ENCODE measurements at places on chromosomes 5 and 9.

DNA sequence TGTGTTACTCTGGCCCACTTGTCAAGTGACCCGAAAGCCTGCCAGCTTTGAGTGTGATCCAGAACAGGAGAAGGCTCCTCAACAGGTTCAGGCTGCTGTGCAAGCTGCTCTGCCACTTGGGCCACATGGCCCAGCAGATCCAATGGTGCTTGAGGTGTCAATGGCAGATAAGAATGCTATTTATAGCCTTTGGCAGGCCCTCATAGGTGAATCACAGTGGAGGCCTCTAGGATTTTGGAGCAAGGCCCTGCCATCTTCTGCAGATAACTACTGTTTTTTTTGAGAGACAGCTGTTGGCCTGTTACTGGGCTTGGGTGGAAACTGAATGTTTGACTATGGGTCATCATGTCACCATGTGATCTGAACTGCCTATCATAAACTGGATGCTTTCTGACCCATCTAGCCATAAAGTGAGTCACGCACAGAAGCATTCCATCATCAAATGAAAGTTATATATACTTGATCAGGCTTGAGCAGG lies 180.8 kb downstream of the CARTPT start:
- no peak for DNase-seq

GRCh38 chr9:106962122-106962521 lies 99.2 kb downstream of the ZNF462 start:
- DNase-seq: no peak

GRCh38 chr5:34020726-34021125 lies 12.9 kb upstream of the AMACR start:
- DNase-seq: no peak

- DNase-seq: no peak
Measured at GRCh38 chr9:137245450-137246421, 4.6 kb downstream of the TUBB4B start.

DNA sequence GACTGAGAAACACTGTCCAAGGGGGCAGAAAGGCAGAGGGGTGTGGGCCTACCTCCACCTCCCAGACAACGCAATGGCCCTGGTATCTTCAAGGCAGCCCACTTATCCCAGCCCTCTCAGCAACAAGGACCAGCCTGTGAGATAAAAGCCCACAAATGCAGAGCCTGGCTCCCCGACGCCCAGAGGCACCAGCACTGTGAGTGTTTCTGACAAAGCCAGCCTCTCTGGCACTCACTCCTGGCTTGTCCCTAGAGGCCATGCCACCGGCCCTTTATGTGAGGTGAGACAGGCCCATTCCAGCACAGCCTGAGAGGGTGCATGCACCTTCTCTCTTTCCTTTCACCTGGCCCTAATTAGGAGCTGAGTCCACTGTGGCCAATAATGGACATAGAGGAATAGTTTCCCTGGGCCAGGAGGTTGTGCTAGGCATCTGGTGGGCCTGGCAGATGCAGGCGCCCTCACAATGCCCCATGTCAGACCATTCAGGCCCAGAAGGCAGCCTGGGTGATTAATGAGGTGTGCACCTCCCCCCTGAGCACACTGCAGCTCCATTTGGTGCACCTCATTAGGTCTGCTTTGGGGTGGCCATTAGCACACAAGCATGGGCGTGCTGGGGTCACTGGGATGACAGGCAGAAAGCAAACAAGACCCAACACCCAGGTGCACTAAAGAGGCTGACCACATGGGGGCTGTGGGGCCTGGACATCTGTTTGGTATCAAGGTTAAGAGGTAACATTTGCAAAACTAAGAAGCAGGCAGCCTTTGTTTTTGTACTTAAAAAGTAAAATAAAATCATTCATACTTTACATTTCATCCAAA lies 176.0 kb downstream of the MED10 start:
- DNase-seq: no peak

GRCh38 chr5:68762201-68762600 lies 331.6 kb upstream of the SLC30A5 start:
- no peak for DNase-seq

DNA sequence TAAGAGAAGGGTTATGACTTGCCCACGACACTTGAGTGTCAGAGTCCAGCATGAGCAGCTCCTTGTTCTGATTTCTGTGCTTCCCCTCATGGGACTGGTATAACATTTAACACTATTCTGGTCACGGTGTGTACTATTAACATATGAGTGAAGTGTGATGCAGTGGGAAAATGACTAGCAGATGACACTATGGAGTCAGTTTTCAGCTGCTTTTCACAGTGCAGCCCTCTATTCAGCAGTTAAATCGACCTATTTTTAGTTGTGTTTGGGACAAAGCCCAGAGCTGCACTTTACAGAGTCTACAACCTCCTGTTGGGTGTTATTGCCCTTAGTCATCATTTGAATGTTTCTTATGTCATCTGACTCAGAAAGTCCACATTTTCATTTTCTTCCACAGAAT lies 59.1 kb downstream of the CHSY3 start:
- DNase-seq: no peak

GRCh38 chr9:103089357-103089756 lies 94.2 kb downstream of the CYLC2 start:
- DNase-seq: no peak

- no peak for DNase-seq
Measured at GRCh38 chr9:38079461-38080031, 10.5 kb upstream of the SHB start.

- no peak for DNase-seq
Measured at GRCh38 chr9:122016744-122017143, 76.4 kb downstream of the TTLL11 start.

GRCh38 chr9:95611354-95611753 lies 94.6 kb upstream of the PTCH1 start:
- no peak for DNase-seq

DNA sequence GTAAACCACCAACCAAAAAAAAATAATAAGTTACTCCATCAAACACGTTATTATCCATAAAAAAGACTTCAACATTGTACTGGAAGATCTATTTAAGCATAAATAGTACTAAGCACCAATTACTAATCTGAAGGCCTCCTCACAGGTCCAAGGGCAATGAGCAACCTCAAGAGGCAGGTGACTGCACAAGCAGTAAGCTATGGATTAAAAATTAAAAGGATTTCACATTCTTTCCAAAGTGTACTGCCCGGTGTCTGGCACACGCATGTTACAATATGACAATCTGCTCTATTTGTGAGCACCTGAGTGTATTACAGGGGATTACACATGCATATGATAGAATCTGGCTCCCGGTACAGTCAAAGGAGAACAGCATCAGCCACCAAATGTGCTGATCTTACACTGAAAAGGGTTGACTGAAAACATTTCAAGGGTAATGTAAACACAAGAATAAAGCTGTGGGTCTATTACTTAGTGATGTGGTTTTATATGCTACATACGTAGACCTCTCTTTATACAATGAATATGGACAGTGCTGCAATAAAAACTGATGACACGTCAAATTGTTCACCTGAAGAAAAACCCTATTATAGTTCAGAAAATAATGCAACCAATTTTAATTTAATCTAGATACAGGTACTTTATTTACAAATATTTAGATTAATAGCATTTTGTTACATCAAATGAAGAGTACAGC lies 22.8 kb downstream of the RAB14 start:
- DNase-seq: no peak

DNA sequence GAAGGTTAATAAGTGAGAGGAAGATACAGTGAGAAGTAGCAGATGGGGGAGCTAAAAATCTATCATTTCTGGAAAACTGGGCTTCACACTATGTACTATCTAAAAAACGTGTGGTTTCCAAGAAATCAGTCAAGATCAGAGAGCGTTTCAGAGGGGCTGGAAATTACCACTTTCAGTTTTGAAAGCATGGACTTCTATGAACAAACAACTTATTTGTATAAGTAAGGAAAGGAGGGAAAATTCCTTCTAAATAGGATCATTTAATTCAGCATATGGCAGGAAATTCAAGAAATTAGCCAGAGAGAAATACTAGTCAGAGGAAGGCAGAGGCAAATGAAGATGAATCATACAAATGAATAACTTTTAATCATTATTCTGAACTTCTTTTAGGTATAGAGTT lies 11.3 kb downstream of the TNC start:
- no peak for DNase-seq

- DNase-seq: no peak
Measured at GRCh38 chr9:87569008-87569509, 71.4 kb downstream of the DAPK1 start.

DNA sequence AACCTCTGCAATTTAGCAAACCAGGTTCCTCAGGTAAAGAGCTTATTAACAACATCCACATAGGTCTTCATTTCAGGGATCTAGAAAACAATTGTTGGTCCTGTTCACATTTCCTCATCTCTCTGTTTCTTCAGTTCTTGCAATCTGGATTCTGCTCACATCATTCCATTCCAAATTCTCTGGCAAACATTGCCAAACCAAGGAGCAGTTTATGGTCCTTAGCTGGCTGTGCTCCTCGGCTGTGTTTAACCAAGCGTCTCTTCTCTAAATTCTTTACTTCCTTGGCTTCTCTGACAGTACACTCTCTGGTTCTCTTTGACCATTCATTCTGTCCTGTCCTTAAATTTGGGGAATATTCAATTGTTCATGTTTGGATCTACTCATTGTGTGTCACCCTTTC lies 65.8 kb upstream of the RANBP3L start:
- DNase-seq: no peak

GRCh38 chr5:25963251-25964008 lies 1075.0 kb downstream of the CDH9 start:
- DNase-seq: no peak

GRCh38 chr5:10885026-10885425 lies 124.0 kb upstream of the DAP start:
- DNase-seq: no peak

DNA sequence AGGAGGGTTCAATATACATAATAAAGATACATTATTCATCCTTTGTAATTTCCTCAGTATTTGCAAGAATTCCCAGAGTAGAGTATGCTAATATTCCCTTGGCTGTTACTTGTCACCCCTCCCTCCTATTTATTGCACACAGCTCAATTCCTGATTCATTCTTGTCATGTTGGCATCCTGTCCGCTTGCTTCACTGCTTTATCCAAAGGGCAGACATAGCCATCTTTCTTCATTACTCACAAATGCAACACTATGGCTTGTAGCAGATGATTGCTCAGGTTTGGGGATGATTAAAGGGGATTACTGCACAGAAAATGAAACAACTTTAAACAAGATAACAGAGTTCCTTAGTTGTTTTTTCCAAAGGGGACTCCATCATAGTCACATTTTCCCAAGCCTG lies 1.2 kb upstream of the IL33 start:
- no peak for DNase-seq

DNA sequence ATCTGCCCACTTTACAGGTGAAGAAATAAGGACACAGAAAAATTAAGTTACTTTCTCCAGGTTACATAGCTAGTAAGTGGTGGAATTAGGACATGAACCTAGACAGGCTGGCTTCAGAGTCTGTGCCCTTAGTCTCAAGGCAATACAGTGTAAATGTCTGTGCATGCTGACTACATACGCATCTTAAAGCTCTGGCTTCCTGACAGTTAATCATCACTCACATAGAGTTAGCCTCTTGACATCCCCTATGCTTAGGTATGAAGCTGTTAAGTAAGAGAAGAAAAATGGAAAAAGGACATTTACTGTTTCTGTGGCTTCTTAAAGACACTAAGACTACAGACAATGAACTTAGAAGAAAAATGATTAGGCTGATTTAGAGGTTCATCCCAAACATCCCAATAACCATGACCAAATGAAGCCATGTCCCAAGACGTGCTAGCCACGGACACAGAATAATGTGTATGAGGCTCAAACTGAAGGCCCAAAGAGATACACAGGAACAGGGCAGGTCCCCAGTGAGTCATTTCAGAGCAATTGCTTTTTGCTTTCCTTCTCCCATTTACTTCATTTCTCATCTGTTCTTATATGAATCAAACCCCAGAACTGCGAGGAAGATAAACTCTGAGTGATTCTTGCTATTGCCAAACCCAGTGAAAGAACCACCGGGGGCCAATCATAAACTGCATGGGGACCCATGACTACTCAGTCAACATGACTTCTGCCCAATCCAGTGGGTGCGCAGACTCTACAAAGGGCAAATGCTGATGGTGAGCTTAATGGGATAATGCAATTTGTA lies 100.0 kb upstream of the IFNK start:
- no peak for DNase-seq

DNA sequence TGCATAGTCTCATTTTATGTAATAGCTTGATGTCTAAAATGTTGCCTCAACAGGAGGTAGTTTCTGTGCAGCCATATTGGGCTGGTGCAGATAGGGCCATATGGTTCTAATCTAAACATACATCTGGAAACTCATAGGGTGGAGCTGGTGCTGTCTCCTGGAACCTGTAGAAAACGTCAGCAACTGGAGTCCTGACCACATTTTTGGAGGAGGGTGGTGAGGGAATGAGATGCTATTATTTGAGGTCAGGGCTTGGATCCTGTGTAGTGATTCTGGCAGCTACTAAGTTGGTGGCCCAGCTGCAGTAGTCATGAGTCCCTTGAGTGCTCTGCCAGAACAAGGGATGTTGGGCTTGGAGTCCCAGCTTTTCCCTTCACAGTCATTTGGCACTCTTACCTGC lies 14.1 kb downstream of the MAN2A1 start:
- no peak for DNase-seq

DNA sequence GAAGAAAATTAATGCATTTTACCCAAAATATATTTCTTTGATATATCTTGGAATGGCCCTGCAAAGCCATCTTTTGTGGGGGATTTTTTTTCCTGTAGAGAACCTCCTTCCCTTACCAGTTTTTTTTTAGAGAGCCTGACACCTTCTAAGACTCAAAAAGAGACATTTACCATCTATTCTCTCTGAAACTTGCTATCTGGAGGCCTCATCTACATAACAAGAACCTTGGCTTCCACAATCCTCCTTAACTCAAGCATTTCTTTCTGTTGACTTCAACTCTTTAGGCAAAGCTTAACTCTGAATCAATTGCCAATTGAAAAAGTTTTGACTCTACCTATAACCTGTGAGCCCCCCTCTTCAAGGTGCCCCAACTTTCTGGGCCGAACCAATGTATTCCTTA lies 6.2 kb downstream of the SLC45A2 start:
- DNase-seq: no peak

DNA sequence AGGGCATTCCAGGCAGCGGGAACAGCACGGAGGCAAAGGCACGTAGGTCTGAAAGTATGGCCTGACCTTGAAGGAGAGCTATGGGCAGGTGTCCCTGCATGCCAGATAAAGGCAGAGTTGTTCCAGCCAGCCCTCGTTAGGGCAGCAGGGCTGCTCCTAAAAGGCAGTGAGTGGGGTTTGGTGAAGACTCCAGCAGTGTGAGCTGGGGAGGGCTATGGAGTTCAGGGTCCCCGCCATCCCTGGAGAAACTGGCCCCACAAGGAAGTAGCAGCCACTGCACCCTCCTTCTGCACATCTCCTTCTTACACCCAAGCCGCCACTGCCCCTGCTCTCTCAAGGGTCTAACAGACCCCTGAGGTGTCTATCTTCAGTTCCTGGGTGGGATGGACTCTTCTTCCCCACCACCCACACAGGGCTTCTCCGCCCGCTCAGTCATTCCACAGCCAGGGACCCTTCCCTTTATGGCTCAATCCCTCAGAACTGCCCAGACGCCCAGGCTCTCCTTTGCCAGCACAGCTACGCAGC lies 1.4 kb downstream of the AKNA start:
- DNase-seq: no peak

GRCh38 chr9:7676609-7677156 lies 122.9 kb downstream of the DMAC1 start:
- no peak for DNase-seq

GRCh38 chr9:304106-304505 lies 89.4 kb downstream of the DOCK8 start:
- no peak for DNase-seq

Measured in CD4-positive, alpha-beta T cell treated with Interferon alpha-2 for 1 hour (primary cell).